ENCODE measurements at places on chromosomes 6 and 20. TPM values are rescaled to one million over a fixed set of nuclear protein-coding genes. Genes with fewer than 3 reads are reported as not detected.

The LY6G6D gene
- total RNA-seq = not detected

The AKIRIN2 gene
- 23.2 TPM for total RNA-seq

The SMOC2 gene
- not detected for total RNA-seq

The FAM217A gene
- total RNA-seq = not detected

The POFUT1 gene
- 52.3 TPM for total RNA-seq

The ADGRB3 gene
- not detected for total RNA-seq

The SLC22A3 gene
- total RNA-seq = not detected

The CCNC gene
- total RNA-seq = 91.4 TPM

The SLC24A3 gene
- not detected for total RNA-seq

The FGD2 gene
- not detected for total RNA-seq

The PHACTR1 gene
- total RNA-seq = 13.1 TPM

The PBX2 gene
- total RNA-seq = 53.6 TPM

The GCNT2 gene
- 18.9 TPM for total RNA-seq
